ENCODE measurements at places on chromosomes 7 and 10. TPM values are rescaled to one million over a fixed set of nuclear protein-coding genes. Genes with fewer than 3 reads are reported as not detected.

The MNX1 gene
- not detected for total RNA-seq

The ZNF488 gene
- total RNA-seq: 0.45 TPM

The SEMA3A gene
- total RNA-seq: 34.0 TPM

The FAS gene
- total RNA-seq: 16.4 TPM

The UNCX gene
- total RNA-seq: not detected

The OR6V1 gene
- not detected for total RNA-seq

The CHRM2 gene
- total RNA-seq: 3.9 TPM

The PVRIG gene
- not detected for total RNA-seq

The TMEM176B gene
- not detected for total RNA-seq

The MRPS24 gene
- total RNA-seq: 270 TPM

The GIMAP5 gene
- not detected for total RNA-seq

The ZC3HAV1 gene
- 22.0 TPM for total RNA-seq

The TRIM73 gene
- 0.45 TPM for total RNA-seq

The ALOX5 gene
- not detected for total RNA-seq

The ZNF22 gene
- 19.0 TPM for total RNA-seq

The TUBB8 gene
- total RNA-seq: not detected

The TBRG4 gene
- total RNA-seq: 71.8 TPM

The TBX20 gene
- 0.15 TPM for total RNA-seq

The PWWP2B gene
- 4.5 TPM for total RNA-seq

The BPGM gene
- 17.0 TPM for total RNA-seq

The GALNT17 gene
- total RNA-seq: under 0.01 TPM

The EBF3 gene
- total RNA-seq: 1.5 TPM

The MINDY4 gene
- 6.7 TPM for total RNA-seq

The TRRAP gene
- 13.1 TPM for total RNA-seq

The DBF4 gene
- 78.8 TPM for total RNA-seq

The RGS10 gene
- 73.1 TPM for total RNA-seq

The UBTD1 gene
- total RNA-seq: 20.2 TPM

The CFAP70 gene
- total RNA-seq: under 0.01 TPM

The SLC26A3 gene
- total RNA-seq: not detected

The NPM3 gene
- 131 TPM for total RNA-seq

The RAPGEF5 gene
- 0.15 TPM for total RNA-seq

The CALCR gene
- total RNA-seq: not detected

The IKZF1 gene
- total RNA-seq: not detected

The SPDYE8 gene
- not detected for total RNA-seq

The ERVW-1 gene
- total RNA-seq: not detected

The AGMO gene
- total RNA-seq: not detected

The PDE6C gene
- not detected for total RNA-seq

The C10orf71 gene
- not detected for total RNA-seq

The SH2D4B gene
- total RNA-seq: not detected

The DPYSL4 gene
- total RNA-seq: 5.9 TPM

The SSMEM1 gene
- total RNA-seq: not detected

The FRMPD2 gene
- total RNA-seq: not detected

The SPDYE1 gene
- not detected for total RNA-seq

The AKR1D1 gene
- total RNA-seq: not detected

The OR13A1 gene
- total RNA-seq: not detected

The SPDYE6 gene
- not detected for total RNA-seq

The SBDS gene
- 55.9 TPM for total RNA-seq

The TECPR1 gene
- total RNA-seq: 15.9 TPM

The C7orf57 gene
- not detected for total RNA-seq

The ELOVL3 gene
- total RNA-seq: 0.15 TPM

The WNT8B gene
- not detected for total RNA-seq

Data from bronchus fibroblast of lung (primary cell).